ENCODE measurements at places on chromosomes 1 and 21.

DNA sequence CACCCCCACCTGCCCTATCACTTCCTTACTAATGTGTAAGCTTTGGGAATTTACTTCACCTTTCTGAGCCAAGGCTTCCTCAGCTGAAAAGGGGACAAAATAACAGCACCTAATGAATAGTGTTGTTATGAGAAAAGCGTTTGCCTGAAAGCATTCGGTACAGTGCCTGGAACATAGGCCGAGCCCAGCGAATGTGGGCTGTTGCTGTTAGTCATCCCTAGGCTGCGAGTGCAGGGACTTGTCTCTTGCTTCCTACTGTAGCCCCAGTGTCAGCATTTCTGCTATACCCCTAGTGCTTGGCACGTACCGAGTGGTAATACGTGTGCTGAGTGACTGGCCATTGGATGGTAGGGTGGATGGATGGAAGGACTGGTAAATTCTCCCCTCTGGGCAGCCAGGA is 16.7 kb upstream of the KPNA6 start:
- DNase-seq: no peak

DNA sequence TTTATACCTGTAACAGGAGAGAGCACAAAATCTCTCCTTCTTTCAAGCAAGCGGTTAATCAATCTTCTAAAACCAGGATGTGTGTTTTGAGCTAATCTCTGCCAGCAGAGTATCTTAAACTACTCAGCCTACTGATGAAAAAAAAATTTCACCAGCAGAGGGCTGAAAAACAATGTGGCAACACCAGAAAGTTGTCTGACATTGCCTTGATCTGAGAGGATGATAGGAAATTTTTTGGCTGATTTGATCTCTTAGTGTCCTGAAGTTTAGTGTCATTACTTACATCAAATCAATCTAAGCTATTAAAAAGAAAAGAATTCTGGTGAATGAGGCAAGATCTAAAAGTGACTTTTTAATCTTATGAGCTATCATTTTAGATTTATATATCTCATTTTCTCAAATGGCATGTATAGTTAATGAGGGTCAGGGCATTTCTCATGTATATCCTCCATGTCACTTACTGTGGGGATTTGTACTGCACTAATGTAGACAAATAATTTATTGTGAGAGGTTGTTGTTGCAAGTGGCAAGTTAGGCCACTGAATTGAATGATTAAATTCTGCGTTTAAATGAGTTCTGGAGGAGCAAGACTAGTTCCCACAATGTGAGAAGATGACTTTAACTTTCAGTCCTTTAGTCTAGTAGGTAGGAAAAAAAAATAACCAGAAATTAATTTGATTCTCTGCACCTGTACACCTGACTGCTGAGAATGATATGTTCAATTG is 10.9 kb downstream of the ADAMTS1 start:
- no peak for DNase-seq

GRCh38 chr1:34190692-34191091 is 14.0 kb downstream of the C1orf94 start:
- DNase-seq: no peak

DNA sequence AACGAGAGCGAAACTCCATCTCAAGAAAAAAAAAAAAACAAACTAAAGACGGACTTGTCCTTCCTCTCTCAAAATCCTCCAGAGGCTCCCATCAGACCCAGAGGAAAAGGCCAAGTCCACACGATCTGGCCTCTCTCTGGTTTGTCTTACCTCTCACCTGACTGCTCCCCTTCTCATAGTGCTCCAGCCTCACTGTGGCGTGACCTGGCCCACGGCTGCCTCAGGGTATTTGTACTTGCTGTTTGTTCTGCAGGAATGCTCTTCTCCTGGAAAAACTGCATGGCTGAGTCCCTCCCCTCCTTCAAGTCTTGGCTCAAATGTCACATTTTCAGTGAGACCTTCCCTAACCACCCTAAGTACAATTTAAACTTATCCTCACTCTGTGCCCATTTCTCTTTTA is 8.0 kb upstream of the BRWD1 start:
- no peak for DNase-seq

GRCh38 chr21:32099812-32100416 is 178.9 kb downstream of the MIS18A start:
- DNase-seq: no peak

Measured in stimulated activated CD8-positive, alpha-beta memory T cell treated with anti-CD3 and anti-CD28 coated beads, Interleukin-7, amount 100 ng/mL, for 1 hour (primary cell).